Thoracic aorta (tissue), 2 donors: ENCODE measurements at places on chromosomes 1 and 21. TPM values are rescaled to one million over a fixed set of nuclear protein-coding genes. Genes with fewer than 3 reads are reported as not detected.

GRCh38 chr1:113617438-113618141 lies 141.7 kb downstream of the PHTF1 start:
- no peak for DNase-seq

GRCh38 chr21:35201288-35201687 lies 152.2 kb upstream of the RUNX1 start:
- DNase-seq: no peak

GRCh38 chr1:244974106-244974505 lies 109.8 kb upstream of the HNRNPU start:
- DNase-seq: no peak

DNA sequence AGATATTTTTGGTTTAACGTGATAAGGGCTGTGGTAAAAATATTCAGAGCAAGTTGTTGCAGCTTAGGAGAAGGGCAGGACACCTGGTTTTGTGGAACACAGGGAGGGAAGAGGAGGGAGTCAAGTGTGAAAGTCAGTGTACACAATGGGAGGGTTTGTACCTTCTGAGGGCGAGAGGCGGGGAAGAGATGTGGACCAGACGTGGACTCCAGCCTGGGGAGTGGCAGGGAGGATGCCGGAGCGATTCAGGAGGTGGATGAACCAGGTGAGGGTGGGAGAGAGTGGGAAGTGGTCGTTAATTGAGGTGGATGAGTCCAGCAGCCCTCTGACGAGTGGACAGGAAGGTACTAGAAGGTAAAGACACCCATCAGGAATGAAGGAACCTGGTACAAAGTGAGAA lies 52.2 kb upstream of the IRF2BP2 start:
- DNase-seq: no peak

GRCh38 chr1:161989108-161989507 lies 34.6 kb downstream of the OLFML2B start:
- DNase-seq: no peak

- DNase-seq: no peak
Observed at GRCh38 chr21:41560661-41561158, 52.8 kb upstream of the TMPRSS2 start.

The FCRL2 gene
- total RNA-seq: not detected

The CD2 gene
- 3.0 TPM for total RNA-seq

The MYBPH gene
- not detected for total RNA-seq

DNA sequence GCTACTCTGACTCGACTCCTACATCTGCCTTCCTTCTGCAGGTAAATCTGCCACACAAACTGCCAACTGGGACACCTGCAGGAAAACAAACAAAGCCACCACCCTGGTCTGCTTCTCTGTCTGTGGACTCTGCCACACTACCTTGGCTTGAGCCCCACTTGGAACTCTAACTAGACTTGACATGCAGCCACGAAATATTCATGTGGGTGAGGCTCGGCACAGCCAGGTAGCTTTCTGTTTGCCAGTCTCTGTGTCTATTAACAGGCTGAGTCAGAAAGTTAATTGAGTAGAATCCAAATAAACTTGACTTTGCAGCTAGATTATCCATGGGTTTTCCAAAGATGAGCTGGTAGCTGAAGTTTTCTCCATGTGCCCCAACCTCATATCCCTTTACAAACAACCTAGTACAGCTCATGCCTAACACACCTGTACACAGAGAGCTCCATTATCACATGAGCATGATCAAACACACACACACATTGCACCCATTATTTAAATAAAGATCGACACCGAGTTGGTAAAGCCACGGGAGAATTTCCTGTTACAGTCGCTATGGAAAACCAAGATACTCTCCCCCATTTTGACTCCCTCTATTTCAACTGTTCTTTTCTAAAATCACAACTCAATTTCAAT lies 808 bp downstream of the C1orf116 start:
- DNase-seq: no peak

The CTSE gene
- 22.2 TPM for total RNA-seq

GRCh38 chr1:81550753-81551152 lies 250.0 kb upstream of the ADGRL2 start:
- DNase-seq: no peak

- DNase-seq: no peak
Observed at GRCh38 chr1:230611878-230612235, 30.4 kb upstream of the COG2 start.

The PFKFB2 gene
- 8.5 TPM for total RNA-seq

GRCh38 chr1:171379846-171380245 lies 65.9 kb downstream of the FMO4 start:
- no peak for DNase-seq

GRCh38 chr21:34885626-34886239 lies 163.4 kb downstream of the RUNX1 start:
- DNase-seq: no peak

The OR2M3 gene
- total RNA-seq: not detected

DNA sequence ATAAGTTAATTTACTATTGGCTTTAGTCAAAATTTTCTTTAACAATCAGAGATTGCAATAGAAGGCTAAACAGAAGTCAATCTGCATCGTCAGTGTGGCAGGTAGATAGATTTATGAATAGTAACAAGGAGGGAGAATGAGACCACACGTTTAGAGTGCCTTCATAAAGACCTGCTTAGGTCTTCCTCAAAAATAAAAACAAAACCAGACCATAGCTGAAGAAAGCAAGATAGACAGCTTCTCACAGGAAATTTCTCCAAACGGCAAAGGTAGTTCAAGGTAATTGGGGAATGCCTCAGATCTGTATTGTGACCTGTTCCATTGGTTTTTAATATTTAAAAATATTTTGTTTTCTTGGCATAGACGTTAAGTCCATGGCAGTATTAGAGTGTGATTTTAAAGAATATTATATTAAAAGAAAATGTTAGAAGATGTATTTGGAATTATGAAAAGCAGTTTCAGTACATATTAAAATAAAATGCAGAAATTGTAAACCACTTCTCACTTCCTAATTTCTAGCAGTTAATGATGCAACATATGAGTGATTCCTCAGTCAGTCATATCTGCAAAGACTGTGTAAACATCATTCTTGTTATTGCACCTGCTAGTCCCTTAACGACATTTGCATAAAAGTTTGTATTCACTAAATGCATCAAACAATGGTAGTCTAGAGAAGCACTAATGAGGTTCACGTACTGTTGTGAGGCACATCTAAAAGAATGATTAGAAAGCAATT lies 278.0 kb downstream of the HLX start:
- no peak for DNase-seq

- no peak for DNase-seq
Observed at GRCh38 chr1:194014014-194014413, 827.6 kb upstream of the B3GALT2 start.
